Suprapubic skin (tissue), 4 donors: ENCODE measurements at places on chromosomes 4 and X.

GRCh38 chrX:113699939-113700338, 859.3 kb upstream of the AMOT start:
- no peak for DNase-seq

DNA sequence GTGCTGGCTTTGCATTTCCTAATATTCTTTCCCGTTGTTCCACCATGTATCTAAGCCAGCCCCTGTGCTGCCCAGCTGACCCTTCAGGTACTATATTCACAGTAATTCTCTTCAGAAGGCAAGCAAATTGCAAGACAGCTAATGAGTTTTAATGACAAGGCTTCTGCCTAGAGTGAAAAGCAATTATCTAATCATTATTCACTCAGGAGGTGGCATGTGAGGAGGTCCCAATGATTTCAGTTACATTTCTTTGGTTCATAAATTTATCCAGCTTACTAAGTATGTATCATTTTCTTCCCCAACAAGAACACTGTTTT, 123.0 kb downstream of the RASGEF1B start:
- DNase-seq, result no peak

GRCh38 chr4:893276-893994, 38.7 kb downstream of the GAK start:
- no peak for DNase-seq

DNA sequence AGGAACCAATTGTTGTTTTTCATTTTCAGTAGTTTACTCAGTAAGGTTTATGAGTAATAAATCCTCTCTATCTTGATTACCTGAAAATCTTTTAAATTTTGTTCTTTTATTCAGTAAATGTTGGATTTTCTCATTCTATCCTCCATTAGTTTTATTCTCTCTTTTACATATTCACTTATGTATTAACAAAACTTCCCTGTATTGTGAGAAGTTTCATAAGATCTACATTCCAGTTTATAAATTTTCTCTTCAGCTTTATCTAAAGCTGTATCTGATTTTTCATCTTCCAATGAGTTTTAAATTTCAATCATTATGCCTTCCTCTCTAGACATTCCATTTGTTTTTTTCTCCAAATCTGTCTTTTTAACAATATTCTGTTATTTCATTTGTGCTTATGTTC, 310.2 kb downstream of the UNC5C start:
- DNase-seq, result no peak

DNA sequence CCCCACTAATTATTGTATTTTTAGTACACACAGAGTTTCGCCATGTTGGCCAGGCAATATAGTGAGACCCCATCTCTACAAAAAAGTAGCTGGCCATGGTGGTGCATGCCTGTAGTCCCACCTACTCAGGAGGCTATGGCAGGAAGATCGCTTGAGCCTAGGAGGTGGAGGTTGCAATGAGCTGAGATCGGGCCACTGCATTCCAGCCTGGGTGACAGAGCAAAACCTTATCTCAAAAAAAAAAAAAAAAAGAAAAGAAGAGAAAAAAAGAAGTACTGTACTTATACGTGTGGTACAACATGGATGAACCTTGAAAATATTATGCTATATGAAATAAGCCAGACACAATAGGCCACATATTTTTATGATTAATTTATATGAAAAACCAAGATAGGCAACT, 9.9 kb upstream of the WDR45 start:
- no peak for DNase-seq
